ENCODE measurements at places on chromosomes 4 and X. TPM values are rescaled to one million over a fixed set of nuclear protein-coding genes. Genes with fewer than 3 reads are reported as not detected.

Gene SOWAHB
- total RNA-seq: not detected

Gene LONRF3
- 0.86 TPM for total RNA-seq

Gene RASGEF1B
- 1.7 TPM for total RNA-seq

Gene SSX2B
- total RNA-seq: not detected

Gene SMS
- total RNA-seq: 62.6 TPM

Gene XAGE1A
- total RNA-seq: not detected

Gene PABPC5
- 5.2 TPM for total RNA-seq

Gene GAB3
- total RNA-seq: 0.86 TPM

Gene MAGEB17
- not detected for total RNA-seq

Gene STAP1
- total RNA-seq: not detected

Gene REST
- total RNA-seq: 51.1 TPM

Gene KLB
- under 0.01 TPM for total RNA-seq

Gene FAM13A
- total RNA-seq: 38.0 TPM

Gene PPP2R2C
- total RNA-seq: 0.13 TPM

Gene SSX4B
- not detected for total RNA-seq

Gene ANAPC10
- 26.3 TPM for total RNA-seq

Gene FDCSP
- total RNA-seq: not detected

Gene NALF2
- total RNA-seq: not detected

Gene RBM41
- 18.4 TPM for total RNA-seq

Gene RAB33A
- total RNA-seq: 1.5 TPM

Gene S100G
- total RNA-seq: not detected

Gene MSMO1
- 98.4 TPM for total RNA-seq

Gene RBM46
- under 0.01 TPM for total RNA-seq

Gene BCLAF3
- total RNA-seq: 8.9 TPM

Gene TEX28
- not detected for total RNA-seq

Gene FABP2
- total RNA-seq: not detected

Gene RTL3
- 1.6 TPM for total RNA-seq

Gene SRPX2
- total RNA-seq: 28.4 TPM

Gene ABLIM2
- 0.52 TPM for total RNA-seq

Gene XG
- total RNA-seq: 12.5 TPM

Gene NIPAL1
- total RNA-seq: 0.26 TPM

Gene PLXNB3
- total RNA-seq: 5.0 TPM

Gene DSPP
- not detected for total RNA-seq

Gene PNPLA4
- total RNA-seq: 28.3 TPM

Gene ARHGEF9
- total RNA-seq: 20.0 TPM

Gene MAGEB2
- not detected for total RNA-seq

Gene TREX2
- 1.3 TPM for total RNA-seq

Gene EGF
- 2.5 TPM for total RNA-seq

Gene MAP9
- total RNA-seq: 5.4 TPM

Gene RRAGB
- 25.6 TPM for total RNA-seq

Gene SLC25A43
- 34.4 TPM for total RNA-seq

Gene SCRG1
- total RNA-seq: 44.9 TPM

Gene TBX22
- not detected for total RNA-seq

Gene BMX
- 0.11 TPM for total RNA-seq

Gene F8A1
- total RNA-seq: 4.2 TPM

Gene UCP1
- total RNA-seq: not detected

Gene SLC25A5
- total RNA-seq: 148 TPM

Gene CXCL11
- total RNA-seq: not detected

Gene PABPC1L2A
- total RNA-seq: not detected

Gene CCDC110
- 5.0 TPM for total RNA-seq

Gene TGIF2LX
- not detected for total RNA-seq

Gene RADX
- 1.1 TPM for total RNA-seq

Gene SULT1B1
- under 0.01 TPM for total RNA-seq

Gene FAT4
- total RNA-seq: 17.9 TPM

Gene CENPVL2
- total RNA-seq: not detected

Measured in articular chondrocyte of knee joint (primary cell).